ENCODE measurements at places on chromosomes 1 and 21.

GRCh38 chr1:3618881-3619671, 5.7 kb upstream of the TPRG1L start:
- DNase-seq = peak; percentile 53

DNA sequence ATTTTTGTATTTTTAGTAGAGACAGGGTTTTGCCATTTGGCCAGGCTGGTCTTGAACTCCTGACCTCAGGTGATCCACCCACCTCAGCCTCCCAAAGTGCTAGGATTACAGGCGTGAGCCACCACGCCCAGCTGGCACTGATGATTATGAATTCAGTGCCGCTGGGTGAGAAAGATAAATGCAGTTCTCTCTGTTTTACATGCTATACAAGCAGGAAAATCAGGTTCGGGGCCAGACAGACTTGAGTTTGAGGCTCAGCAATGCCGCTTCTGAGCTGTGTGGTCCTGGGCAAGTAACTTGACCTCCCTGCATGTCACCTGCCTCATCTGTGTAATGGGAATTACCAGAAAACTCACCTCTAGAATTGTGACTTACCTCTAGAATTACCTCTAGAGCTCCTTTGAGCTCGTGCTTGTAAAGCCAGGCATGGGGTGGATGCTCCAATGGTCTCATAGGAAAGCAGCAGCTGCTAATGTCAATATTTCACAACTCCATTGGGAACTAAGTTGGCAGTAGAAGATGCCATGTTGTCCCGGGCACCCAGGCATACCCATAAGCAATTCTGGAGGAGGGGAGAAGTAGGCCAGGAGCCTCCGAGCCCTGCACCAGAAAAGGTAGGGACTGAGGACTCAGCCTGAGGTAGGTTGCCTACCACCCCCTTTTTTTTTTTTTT, 119.8 kb upstream of the SLC25A33 start:
- no peak for DNase-seq

- DNase-seq = no peak
These were observed 26.1 kb downstream of the PROK1 start for GRCh38 chr1:110477041-110477440.

DNA sequence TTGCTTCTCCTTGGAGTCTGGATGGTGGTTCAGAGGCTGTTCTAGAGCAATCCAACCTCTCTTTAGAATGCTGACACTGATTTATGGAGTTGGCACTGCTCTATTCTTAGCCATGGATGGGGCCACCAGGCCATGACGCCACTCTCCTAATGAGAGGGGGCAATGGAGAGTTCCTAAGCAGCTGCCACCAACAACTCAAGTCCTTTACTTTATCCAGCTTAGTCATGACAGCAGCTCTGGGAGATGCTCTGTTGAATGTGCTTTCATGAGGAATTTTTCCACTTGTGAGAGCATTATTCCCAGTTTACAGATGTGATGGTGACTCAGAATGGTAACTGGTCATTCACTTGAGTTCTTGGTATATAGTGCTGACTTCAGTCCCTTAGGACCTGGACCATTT, 366.3 kb downstream of the HHAT start:
- no peak for DNase-seq

DNA sequence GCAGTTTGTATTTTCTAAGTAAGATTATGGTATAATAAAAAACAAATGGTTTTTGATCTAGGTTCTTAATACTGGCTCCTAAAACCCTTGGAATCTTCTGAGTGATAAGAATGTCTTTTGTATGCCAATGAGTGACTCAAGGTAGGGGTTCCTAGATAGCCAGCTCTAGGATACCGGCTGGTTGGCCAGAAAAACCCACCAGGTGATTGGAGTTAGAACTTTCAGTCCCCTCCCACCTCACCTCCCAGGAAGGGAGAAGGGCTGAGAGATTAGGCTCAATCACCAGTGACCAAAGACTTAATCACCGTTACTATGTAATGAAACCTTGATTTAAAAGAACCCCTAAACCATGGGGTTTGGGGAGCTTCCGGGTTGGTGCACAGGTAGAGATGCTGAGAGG, 8.7 kb upstream of the BRDT start:
- no peak for DNase-seq

GRCh38 chr21:43808367-43808766, 19.0 kb downstream of the RRP1 start:
- no peak for DNase-seq

- no peak for DNase-seq
These were observed 20.5 kb downstream of the MIER1 start for GRCh38 chr1:66945316-66945715.

GRCh38 chr1:3172431-3173380, 103.7 kb downstream of the PRDM16 start:
- no peak for DNase-seq

DNA sequence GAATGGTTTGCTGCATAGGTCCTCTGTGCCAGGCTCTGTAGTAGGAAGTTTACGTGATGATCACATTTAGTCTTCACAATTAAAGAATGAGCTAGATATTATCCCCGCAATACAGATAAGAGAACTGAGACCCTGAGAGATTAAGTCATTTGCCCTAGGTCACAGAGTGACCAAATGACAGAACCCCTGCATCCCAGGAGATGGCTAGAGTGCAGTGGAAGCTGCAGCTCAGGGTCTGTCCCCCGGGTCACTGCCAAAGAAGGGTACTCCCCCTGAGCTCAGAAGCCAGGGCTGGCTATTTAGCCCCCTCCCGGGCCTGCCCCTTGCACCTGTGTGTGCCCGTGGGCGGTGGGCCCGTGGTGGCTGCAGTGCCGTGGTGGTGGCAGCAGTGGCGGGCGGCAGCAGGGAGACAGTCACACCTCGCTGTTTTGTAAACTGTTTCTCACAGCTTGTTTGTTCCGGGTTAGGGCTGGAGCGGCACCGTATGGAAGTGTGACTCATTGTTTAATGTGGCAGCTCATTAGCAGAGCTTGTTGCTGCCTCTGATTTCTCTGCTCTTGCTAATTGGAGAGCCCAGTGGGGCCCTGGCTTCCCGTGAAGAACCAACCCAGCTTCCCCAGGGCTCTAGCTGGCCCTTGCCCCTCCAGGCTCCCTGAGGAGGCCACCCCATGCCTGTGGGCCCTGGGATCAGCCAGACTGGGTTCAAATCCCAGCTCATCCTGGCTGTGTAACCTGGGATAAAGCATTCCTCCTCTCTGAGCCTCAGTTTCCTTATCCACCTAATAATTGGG, 19.3 kb upstream of the FOXO6 start:
- no peak for DNase-seq

DNA sequence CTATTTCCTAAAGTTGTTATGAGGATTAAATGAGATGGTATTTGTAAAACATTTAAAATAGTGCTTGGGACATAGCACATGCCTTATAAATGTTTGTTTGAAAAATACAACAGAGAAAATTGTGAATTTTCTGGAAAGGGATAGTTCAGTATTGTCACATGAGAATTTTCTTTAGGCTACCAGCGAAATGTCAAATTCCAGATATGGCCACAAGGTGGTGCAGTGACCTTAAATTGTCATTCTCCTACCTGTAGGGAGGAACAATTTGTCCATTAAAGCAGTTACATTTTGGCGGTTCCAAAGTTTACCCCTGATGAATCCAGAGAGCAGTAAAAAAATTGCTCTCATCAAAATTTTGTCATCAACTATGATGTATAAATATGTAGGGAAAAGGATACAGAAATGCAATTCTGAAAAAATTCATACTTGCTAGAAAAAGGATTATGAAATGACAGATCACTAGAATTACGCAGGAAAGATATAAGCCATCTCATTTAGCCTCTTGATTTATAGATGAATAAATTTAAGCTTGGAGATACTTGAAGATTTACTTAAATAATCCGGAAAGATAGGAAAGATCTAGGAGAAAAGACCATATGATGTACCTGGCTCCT, 50.2 kb upstream of the TSHB start:
- DNase-seq = peak; percentile 25

DNA sequence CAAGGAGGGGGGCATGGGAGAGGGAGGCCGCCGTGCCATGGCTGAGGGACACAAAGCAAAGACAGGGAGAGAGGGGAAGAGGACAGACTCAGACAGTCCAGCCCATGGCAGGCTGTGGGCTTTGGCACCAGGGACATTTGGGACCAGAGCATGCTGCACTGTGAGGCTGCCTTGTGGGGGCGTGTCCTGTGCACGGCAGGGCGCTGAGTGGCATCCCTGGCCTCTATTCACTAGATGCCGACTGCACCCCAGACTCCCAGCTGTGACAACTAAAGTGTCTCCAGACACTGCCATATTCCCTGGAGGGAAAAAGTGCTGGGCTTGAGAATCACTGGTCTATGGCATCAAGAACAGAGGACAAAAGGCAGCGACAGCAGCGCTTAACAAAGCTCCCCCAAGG, 18.6 kb upstream of the PRDM15 start:
- DNase-seq = no peak

DNA sequence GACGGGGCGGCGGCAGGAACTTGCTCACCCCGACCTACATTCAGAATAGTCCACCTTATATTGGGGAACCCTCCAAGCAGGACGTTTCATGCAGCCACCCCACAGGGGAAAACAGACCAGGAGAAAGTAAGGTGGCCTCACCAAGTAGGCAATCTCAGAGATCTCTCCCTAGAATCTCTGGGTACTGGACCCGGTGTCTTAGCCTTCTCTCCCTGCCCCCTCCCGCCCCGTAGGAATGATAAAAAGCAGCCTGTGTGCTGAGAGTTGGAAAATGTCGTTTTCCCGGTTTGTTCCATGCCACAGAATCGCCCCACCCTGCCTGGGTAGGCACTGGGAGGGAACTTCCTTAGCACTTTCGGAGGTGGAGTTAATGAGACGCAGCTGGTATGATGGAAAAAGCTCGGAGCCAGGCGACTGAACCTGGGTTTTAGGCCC, 789 bp upstream of the PTPN14 start:
- DNase-seq = no peak

GRCh38 chr1:201482755-201483154, 13.8 kb upstream of the PHLDA3 start:
- no peak for DNase-seq

Measured in activated CD4-positive, CD25-positive, alpha-beta regulatory T cell (primary cell).